Activated gamma-delta T cell treated with Interleukin-2 at 50 U/mL for 16 hours (primary cell): ENCODE measurements at places on chromosomes 7 and 10.

GRCh38 chr10:80786322-80786721 lies 248.6 kb downstream of the SH2D4B start:
- DNase-seq = no peak

DNA sequence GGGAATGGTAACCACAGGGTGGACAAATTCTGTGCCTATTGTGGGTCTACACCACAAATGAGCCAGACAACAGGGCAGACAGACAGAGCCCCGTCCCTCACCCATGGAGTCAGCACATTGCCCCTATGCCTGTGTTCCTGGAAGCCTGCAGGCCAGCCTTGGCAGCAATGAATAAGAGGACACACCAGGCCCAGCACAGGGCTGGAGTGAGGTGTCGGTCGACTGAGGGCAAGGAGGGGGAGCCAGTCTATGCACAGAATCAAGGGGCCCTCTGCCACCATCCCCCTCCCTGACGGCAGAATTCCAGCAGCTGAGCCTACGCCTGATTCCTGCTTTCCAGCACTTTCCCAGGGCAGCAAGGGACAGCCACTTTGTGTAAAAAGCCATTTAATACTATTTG lies 98.2 kb downstream of the CALN1 start:
- no peak for DNase-seq

- DNase-seq = no peak
Observed at GRCh38 chr10:66627156-66627555, 298.7 kb upstream of the LRRTM3 start.

DNA sequence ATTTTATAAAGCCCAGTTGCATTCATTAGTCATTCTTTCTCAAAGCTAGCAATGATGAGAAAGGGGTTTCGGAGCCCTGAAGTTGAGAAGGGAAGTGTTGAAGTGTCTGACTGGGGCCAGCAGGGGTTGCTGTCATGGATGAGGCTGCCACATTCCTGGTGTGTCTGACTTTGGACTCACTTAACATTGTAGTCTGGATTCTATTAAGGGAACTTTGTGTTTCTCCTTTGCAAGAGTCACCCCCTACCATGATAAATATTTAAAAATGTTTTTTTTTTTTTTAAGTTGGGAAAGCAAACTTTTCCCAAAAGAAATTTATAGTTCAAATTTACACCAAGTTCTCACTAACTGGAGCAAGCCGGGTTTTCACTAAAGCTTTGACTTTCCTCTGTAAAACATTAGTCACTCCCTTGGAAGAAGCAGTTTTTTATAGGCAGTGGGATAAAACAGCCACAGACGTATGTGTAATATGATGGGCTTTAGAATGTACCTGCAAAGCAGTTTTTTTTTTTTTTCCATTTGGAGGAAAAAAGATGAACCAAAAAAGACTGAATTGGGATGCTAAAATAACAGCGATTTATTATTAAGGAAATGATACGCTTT lies 243.6 kb downstream of the TWIST1 start:
- DNase-seq = no peak

DNA sequence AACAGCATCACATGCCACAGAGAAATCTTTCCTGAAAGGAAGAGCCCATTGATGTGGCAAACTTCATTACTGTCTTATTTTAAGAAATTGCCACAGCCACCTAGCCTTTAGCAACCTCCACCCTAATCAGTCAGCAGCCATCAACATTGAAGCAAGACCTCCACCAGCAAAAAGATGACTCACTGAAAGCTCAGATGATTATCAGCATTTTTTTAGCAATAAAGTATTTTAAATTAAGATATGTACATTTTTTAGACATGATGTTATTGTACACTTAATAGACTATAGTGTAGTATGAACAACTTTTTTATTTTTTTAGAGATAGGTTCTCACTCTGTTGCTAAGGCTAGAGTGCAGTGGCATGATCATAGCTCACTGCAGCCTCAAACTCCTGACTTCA lies 14.8 kb downstream of the STEAP1B start:
- DNase-seq = no peak

DNA sequence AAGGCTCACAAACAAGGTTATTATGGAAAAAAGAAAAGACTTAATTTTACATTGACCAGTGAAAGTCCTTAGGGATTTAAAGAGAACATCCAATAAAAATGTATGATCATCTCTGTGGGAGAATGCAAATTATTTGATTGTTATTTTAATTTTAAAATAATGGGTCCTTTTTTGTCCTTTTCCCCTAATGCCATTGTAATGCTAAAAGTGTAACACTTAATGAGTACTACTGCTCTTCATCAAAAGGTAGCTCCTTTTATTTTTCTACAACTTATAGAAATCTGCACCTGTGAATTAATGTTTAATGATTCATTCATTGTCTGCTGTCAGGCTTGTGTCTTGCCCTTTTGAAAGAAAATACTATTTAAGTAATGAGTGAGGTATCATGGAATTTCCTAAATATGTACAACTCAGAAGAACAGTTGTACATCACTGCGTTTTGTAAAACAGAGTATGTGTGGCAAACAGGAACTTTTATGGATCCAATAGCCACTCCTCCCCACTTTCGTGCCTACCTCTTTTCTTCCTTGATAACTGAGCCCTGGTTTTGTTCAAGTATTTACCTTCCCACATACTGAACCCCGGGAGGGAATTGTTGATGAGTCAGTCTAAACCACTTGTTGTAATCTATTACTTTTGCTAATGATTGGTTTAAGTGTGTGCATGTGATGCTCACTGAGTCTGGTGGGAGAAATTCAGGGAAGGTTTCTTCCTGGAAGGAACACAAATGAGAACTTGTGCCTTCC lies 19.9 kb upstream of the TRUB1 start:
- no peak for DNase-seq

DNA sequence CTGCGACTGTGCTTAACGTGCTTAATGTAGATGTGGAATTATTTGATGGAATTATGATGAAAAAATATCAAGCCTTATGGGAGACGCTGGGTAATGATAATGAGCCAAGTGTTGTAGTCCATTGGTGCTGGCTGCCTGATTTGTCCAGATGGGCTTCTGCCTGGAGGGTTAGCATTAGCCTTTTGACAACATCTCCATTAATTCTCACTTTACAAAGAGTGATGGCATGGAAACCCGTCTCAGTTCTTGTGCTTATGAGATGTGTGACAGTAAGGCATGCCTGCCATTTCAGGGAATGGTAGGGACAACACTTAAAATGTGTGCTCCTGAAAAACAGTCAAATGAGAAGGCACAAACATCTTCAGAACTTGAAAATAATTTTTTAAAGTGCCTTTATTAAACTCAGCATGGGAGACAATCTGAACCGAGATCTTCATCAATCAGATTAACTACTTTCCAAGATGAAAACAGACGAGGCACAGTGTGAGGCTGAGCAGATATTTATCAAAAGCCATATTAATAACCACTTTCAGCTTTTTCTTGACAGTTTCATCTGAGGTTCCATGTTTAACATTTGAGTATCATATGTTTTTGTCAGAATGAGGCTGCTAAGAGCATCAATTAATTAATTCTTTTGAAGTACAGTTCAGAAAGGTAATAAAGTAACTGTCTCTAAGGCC lies 473.1 kb downstream of the NXPH1 start:
- DNase-seq = no peak

DNA sequence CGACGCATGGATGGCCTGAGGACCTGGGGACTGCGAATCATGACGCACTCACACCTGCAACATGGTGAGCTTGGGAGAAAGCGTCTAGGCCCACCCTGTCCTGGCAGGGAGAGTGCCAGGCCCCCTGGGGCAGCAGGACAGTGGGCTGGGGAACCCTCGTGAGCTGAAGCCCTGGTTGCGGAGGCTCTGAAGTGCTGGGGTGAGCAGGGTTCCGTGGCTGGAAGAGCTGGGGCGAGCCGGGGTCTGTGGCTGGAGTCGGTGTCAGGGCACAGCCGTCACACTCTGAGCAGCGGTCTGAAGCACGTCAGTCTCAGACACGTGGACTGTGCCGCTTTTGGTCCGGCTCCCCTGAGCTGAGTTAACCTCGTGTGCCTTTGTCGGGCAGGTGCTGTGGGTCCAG lies 4.7 kb downstream of the SUN1 start:
- no peak for DNase-seq

- DNase-seq = no peak
Observed at GRCh38 chr7:143321734-143322133, 5.8 kb downstream of the CLCN1 start.

DNA sequence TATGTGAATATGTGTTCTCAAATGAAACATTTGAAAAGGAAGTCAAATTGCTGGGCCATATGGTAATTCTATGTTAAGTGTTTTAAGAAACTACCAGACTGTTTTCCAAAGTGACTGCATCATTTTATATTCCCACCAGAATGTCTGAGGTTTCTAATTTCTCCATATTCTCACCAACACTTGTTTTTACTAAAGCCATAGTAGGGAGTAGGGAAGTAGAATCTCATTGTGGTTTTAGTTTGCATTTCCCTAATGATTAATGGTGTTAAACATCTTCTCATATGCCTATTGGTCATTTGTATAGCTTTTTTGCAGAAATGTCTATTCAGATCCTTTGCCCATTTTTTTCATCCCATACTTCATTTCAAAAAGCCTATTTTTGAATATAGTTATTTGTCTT lies 9.1 kb upstream of the SEMA4G start:
- DNase-seq = no peak

- DNase-seq = no peak
Observed at GRCh38 chr10:97546456-97547270, 25.9 kb upstream of the ANKRD2 start.

- DNase-seq = no peak
Observed at GRCh38 chr7:139586286-139586685, 62.8 kb downstream of the CLEC2L start.

GRCh38 chr10:126259760-126260479 lies 128.4 kb downstream of the ADAM12 start:
- DNase-seq = no peak

DNA sequence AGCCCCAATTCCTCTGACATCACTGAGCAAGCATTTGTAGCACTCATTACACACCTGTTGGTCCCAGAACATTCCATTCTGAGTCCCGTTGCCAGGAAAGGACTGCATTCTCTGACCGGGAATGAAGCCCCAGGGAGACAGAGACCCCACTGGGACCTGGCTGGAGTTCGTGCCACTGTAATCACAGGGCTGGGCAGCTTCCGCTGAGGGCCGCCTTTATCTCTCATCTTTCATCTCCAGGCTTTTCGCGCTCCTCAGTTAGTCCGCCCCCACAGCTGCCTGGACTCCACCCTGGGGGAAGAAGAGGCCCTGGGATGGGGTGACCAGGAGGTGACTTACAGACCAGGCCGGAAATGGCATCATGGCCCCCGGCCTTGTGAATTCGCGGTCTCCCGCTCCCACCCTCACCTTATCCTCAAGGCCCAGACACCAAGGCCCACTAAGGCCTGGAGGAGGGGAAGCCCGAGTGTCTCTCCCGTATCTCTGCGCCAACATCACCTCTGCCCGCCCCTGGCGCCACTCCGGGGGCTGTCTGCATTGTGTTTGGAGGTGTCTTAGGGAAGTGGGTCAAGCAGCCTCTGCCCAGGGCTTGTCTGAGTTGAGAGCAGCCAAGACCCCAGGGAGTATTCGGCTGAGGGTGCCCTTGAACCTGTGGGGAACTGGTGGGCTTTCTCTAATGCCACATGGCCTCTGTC lies 75.4 kb downstream of the PROSER2 start:
- DNase-seq = no peak

DNA sequence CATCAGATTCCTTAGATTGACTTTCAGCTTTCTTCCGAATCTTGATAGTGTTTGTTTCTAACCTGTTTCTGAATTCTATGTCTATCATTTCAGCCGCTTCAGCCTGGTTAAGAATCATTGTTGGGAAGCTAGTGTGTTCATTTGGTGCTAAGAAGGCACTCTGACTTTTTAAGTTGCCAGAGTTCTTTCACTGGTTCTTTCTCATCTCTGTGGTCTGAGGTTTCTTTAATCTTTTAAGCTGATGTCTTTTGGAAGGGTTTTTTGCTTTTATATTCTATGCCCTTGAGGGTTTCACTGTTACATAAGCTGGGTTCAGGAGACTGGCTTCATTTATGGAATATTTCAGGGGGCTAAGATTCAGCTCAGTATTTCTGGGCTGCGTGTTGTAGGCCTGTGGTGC lies 104.5 kb upstream of the PRSS58 start:
- DNase-seq = no peak

DNA sequence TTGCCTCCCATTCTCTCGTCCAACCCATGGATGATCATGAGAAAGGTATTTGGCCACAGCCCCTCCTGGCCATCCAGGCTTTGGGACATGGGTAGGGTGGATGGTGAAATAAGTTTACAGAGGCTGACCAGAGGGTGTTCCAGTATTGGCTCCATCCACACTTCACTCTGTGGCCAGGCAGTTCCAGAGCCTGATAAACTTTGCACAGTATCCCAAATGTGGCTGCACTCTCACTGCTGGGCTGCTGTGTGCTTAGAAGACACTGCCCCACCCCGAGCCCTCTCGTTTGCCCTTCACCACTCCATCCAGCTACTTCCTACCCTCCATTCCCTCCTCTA lies 72.0 kb upstream of the ZMIZ1 start:
- no peak for DNase-seq

GRCh38 chr10:85613391-85613790 lies 753.2 kb downstream of the GRID1 start:
- no peak for DNase-seq

- DNase-seq = no peak
Observed at GRCh38 chr7:20388084-20388483, 57.4 kb downstream of the ITGB8 start.

GRCh38 chr10:11345224-11346054 lies 266.0 kb downstream of the USP6NL start:
- DNase-seq = no peak

- no peak for DNase-seq
Observed at GRCh38 chr10:73553761-73554160, 37.4 kb downstream of the USP54 start.

- no peak for DNase-seq
Observed at GRCh38 chr7:104791080-104791479, 222.9 kb upstream of the KMT2E start.

DNA sequence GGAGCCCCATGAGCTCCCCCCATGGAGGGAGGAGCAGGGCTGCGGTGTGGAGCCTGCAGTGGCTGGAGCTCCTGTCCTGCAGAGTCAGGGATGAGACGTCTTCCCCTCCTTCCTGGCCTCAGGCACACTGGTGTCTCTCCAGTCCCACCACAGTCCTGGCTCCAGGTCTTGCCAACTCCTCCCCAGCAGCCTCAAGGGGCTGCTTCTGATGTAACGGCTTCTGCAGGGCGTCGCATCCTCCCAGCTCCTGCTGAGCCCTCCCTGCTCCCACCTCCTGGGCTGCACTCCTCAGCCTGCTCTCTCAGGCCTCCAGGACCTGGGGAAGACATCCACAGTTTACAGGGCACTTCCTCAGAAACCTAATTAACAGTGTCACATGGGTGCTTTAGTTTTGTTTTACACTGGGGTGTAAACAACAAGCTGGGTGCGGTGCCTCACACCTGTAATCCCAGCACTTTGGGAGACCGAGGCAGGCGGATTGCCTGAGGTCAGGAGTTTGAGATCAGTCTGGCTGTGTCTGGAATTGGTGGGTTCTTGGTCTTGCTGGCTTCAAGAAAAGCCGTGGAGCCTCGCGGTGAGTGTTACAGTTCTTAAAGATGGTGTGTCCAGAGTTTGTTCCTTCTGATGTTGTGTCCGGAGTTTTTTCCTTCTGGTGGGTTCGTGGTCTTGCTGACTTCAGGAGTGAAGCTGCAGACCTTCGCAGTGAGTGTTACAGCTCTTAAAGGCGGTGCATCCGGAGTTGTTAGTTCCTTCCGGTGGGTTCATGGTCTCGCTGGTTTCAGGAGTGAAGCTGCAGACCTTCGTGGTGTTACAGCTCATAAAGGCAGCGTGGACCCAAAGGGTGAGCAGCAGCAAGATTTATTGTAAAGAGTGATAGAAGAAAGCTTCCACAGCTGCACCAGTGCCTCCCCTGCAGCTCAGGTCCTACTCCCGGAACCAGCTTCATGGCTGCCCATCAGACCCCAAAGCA lies 95.0 kb downstream of the PAXIP1 start:
- DNase-seq = no peak
